ENCODE measurements at places on chromosomes 16 and 17. TPM values are rescaled to one million over a fixed set of nuclear protein-coding genes. Genes with fewer than 3 reads are reported as not detected.

CDRT15L2 gene
- total RNA-seq, result not detected

BICDL2 gene
- 23.3 TPM for total RNA-seq

TBC1D28 gene
- total RNA-seq, result not detected

SCNN1G gene
- total RNA-seq, result 0.14 TPM

HOXB8 gene
- not detected for total RNA-seq

KCNJ12 gene
- total RNA-seq, result 1.00 TPM
